Fibroblast of skin of left quadriceps (primary cell): ENCODE measurements at places on chromosomes 7 and 10.

GRCh38 chr10:37490266-37490665, 364.9 kb downstream of the ANKRD30A start:
- DNase-seq, result no peak

- DNase-seq, result no peak
Observed at GRCh38 chr10:20006169-20006870, 190.1 kb downstream of the PLXDC2 start.

- DNase-seq, result no peak
Observed at GRCh38 chr7:35315517-35315916, 61.6 kb upstream of the TBX20 start.

GRCh38 chr10:28217848-28218247, 85.0 kb downstream of the MPP7 start:
- DNase-seq, result peak; percentile 90

DNA sequence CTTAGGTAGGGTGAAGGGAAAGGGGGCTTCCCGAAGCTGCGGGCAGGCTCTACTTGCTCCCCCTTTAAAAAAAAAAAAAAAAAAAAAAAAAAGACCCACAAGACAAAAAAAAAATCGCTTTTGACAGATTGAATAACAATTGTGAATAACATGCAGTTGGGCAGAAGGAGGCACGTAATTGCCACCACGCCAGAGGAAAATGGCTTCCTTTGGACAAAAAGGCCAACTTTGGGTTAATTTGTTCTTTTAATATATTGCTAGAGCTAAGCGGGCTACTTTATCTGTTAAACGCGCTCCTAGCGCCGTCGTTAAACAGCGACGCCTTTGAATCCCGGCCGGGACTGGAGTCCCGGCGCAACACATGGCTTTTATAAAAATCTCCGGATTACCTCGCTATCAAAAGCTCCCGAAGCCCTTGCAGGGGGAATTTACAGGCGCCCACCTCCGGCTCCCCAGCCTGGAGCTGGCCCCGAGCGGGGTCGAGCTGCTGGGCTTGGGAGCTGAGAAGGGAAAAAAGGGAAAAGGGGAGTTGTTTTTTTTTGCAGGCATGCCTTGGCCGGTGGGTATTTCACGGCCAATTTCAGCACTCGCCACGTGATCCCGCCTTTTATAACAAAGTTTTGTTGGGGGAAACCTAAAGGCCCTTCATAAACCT, 1.2 kb downstream of the HOXA11 start:
- no peak for DNase-seq

DNA sequence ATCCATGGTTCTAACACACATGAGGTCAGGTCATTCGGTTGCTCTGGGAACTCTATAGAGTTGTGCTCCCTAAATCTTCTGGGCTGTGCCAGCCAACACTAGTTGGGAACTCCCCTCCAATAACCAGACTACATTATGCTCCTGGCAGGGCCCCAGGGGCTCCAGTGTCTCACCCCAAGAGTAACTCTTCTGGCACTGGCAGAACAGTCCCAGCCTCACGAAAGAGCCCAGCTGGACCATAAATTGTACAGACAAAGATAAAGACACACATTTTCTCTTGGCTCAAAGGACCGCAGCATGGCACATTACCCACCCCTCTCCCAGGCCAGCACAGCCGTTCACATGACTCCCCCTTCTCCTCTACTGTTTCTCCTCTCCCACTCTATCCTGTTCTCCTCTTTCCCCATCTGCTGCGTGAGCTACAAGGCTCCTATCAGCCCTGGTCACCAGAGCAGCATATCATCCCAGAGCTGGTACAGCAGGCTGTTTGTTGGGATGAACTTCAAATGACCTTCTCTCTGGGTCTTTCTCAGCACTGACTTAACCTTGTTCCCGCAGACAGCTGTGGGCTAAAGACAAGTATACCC, 230.6 kb downstream of the PLXNA4 start:
- no peak for DNase-seq

- no peak for DNase-seq
Observed at GRCh38 chr7:67732898-67733297, 736.3 kb downstream of the TYW1 start.

GRCh38 chr10:70672165-70673042, at the start of gene ADAMTS14:
ADAMTS14 (plus strand) TSS chr10:70672506; CDS start chr10:70672803, 297 bp downstream.
- DNase-seq, result no peak

DNA sequence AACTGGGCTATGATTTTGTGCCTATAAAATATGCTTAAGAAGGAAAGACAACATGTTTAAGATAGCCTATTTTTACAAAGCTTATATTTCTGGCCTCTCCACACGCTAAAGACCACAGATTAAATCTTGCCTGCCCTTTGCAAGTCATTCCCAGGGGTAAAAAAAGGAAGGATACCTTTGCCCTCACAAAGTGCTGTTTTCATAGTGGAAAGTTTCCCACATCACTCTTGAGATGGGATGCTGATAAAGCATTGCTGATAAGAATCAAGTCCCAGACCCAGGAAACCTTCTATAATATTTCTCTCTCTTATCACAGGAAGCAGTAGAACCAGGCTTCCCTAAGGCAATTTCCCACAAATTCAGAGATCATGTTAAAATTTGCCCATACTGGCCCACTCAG, 56.5 kb downstream of the GSAP start:
- no peak for DNase-seq

- DNase-seq, result no peak
Observed at GRCh38 chr10:104711302-104711721, 70.2 kb downstream of the SORCS3 start.

GRCh38 chr10:132641401-132641800, 103.8 kb downstream of the INPP5A start:
- DNase-seq, result no peak

DNA sequence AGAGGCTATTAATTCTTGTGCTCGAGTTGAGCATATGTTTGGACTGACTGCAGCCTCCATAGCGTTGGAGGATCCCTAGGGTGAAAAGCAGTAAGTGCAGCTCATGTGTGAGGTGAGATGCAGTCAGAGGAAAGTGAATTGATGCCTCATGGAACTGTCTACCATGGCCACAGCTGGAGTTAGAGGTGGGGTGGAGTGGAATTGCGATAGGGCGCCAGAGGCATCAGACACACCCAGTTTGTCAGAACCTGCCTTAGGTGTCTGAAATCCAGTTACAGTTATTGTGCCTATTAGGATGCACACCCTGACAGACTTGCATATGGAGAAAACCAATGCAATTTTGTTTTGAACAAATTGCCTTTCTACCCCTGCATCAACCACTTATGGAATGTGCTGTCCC, 39.4 kb downstream of the ERLIN1 start:
- no peak for DNase-seq

DNA sequence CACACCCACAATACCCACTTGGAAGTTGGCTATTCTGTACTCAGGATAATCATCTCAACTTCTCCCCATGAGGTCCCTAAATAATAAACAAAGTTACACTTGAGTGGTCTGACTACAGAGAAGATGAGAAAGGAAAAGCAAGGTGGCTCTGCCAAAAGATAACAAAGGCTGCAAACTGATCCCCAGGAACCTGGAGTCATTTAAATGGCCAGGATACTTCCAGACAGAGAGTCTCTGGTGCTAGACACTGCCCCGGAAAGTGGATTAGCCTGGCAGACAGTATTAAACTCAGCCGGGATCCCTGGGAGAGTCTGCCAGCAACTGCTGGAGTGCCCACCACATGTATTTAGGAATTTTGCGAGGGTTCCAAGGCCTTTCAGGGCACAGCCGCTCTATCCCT, 93.7 kb downstream of the DGKI start:
- DNase-seq, result no peak
